Stimulated activated CD4-positive, alpha-beta T cell treated with anti-CD3 and anti-CD28 coated beads, Interleukin-12 subunit alpha, Interleukin-12 subunit beta, amount 100 ng/mL, for 4 hours (primary cell): ENCODE measurements at places on chromosomes 6 and 20.

GRCh38 chr6:92376691-92377090 is 1042.7 kb downstream of the EPHA7 start:
- no peak for DNase-seq

GRCh38 chr20:62573817-62574216 is 68.5 kb upstream of the SLCO4A1 start:
- DNase-seq = no peak

DNA sequence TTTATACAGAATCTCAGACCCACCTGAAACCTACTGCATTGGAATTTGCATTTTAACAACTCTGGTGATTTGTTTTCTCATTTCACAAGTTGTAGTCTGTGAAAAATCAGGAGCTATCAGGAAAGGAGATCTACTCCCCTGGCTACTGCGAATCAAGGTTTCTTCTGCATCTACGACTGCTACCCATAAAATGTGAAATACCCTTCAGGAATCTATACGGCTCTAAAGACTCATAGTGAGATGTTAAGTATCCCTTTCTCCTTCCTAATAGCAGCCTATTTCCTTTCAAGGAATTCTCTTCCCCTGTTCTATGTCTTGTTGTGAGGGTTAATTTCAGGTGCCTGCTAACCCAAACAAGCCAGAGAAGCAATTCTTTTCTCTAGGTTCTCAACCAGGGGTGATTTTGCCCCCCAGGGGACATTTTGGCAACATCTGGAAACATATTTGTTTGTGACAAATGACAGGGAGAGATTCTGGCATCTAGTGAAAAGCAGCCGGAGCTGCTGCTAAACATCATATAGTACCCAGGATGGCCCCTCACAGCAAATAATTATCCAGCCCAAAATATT is 26.3 kb downstream of the WFDC3 start:
- no peak for DNase-seq

DNA sequence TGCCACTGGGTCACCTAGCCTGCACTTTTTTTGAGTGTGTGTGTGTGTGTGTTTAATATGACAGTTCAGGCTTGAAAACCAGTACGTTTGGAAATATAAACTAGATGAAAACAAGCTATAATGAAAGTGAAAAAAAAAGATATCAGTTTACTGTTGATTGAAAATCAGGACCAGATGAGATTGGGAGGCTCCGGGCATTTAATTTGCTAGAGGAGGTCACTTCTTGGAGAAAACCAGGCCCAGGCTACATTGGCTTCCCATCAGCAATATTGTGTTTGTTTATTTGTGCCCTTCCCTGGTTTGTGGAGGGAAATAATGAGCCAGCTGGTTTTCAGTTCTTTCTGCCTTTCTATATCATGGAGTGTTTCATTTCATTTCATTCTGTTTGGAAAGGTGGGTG is 246.6 kb upstream of the JAG1 start:
- DNase-seq = no peak

DNA sequence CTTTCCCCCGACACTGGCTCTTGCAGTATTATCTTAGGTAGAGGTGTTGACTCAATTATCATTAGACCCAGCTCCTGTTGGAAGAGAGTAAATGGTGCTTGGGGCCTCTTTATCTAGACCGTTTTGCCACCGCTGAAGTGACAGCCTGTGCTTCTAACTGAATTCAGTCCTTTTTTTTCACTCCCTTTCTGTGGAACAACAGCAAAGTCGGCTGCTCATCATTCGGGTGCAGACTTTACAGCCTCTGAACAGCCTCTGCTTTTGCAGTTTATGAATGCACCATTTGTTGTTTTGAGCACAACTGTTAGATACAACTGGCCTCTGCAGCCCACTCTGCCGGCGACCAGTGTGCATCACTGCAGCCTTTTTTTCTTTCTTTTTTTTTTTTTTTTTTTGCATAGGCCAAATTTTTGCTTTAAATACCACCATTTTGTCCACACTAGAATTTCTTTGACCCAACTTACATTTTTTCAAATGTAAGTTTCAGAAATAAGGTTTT is 35.8 kb downstream of the RREB1 start:
- DNase-seq = no peak
